ENCODE measurements at places on chromosomes 11 and 22. TPM values are rescaled to one million over a fixed set of nuclear protein-coding genes. Genes with fewer than 3 reads are reported as not detected.

GRCh38 chr22:41565403-41566054 is 4.7 kb downstream of the CSDC2 start:
- no peak for DNase-seq

NXPE1 gene
- not detected for total RNA-seq

ANKK1 gene
- 1.9 TPM for total RNA-seq

DNA sequence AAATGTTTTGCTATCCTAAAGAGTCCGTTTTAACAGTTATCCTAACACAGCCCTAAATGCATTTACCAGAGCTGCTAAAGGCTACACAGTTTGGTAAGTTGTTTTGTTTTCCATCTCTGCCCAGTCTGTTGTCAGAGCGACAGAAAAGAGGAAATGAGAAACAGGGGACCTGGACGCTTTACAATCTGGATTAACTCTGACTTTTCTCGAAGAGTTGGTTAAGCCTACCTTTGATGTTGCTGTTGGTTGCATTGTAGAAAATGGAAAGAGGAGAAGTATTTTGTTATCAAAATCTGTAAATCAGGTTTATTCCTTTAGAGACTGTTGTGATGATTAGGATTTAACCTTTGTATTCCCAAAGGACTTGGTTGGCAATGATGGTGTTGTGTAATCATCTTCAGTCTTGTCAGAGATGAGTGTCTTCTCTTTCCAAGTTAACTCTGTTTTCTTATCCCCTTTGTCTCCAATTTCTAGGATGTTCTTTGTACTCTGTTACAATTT is 481 bp downstream of the ANGPTL5 start:
- DNase-seq = no peak

OR52J3 gene
- not detected for total RNA-seq

DNA sequence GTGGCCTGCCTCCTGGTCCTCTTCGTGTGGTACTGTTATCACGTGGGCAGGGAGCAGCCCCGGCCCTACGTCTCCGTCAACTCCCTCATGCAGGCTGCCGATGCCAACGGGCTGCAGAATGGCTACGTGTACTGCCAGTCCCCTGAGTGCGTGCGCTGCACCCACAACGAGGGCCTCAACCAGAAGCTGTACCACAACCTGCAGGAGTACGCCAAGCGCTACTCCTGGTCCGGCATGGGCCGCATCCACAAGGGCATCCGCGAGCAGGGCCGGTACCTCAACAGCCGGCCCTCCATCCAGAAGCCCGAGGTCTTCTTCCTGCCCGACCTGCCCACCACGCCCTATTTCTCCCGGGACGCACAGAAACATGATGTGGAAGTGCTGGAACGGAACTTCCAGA is 4.7 kb downstream of the ASPHD2 start:
- DNase-seq = no peak

- no peak for DNase-seq
These were observed 6.0 kb downstream of the RPL3 start for GRCh38 chr22:39313258-39314001.

SMC1B gene
- total RNA-seq = 2.5 TPM

- DNase-seq = no peak
These were observed 27.7 kb upstream of the PPP6R3 start for GRCh38 chr11:68432874-68433273.
